T-helper 9 cell (primary cell): ENCODE measurements at places on chromosomes 11 and 22.

DNA sequence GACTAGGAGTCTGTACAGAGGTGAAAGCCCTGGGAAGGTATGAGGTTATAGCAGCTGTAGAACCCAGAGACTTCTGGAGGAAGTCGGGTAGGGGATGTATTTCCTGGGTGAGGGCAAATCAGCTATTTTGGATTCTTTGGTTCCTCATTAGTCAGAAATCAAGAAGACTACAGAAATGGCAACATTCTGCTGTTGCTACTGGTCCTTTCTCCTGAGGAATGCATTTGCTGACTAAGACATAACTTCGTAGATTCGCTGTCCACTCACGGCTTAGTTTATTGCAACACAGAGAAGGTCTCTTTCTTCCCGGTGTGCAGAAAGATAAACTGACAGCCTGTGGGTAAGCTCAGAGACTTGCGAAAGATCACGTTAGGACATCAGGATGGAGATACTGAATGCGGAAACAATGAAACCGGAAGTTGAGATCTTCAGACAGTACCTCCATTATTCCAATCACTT is 25.3 kb upstream of the SESN3 start:
- no peak for DNase-seq

- no peak for DNase-seq
Measured at GRCh38 chr22:41343300-41343699, 38.4 kb upstream of the TEF start.

DNA sequence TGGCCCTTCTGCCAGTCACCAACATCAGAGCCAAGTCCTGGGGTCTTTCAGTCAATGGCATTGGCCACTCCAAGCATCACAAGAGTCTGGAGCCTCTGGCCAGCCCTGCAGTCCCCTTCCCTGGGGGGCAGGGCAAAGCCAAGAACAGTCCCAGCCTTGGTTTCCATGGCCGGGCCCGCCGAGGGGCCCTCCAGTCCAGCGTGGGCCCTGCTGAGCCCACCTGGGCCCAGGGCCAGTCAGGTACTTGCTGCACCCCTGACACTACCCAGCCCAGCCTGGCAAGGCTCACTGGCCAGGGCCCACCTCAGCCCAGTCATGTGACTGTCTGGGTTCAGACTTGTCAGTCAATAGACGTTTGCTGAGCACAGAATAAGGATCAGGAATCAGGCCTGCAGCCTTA is 10.8 kb downstream of the TMEM258 start:
- DNase-seq = no peak

- DNase-seq = no peak
Measured at GRCh38 chr11:44306918-44307244, 3.1 kb downstream of the ALX4 start.

GRCh38 chr11:68828155-68828931 is 13.4 kb downstream of the CPT1A start:
- DNase-seq = no peak

GRCh38 chr22:43304831-43305590 is 38.2 kb downstream of the SCUBE1 start:
- DNase-seq = no peak

DNA sequence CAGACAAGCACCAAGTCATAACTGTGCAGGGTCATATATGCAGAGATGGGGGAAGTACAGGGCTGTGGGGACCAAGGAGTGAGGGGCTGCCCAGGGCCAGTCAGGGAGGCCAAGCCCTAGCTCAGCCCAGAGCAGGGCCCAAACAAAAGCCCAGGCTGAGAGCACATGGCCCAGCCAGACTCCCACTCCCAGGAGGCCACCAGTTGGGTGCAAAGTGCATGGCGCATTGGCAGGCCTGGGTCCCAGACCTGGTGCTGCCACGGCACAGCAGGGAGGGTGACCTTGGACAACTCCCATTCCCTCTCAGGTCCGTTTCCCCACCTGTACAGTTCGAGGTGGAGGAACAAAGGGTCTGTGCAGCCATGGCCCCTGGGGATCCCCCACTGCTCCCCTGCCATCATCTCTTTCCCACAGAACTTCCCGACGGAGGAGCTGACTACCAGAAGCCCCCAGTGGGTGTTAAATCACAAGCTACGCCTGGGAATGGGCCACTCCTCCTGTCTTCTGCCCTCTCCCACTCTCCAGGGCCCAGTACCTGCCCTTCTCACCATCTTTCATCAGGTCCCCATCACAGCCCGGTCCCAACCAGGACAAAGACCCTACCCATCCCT is 608 bp downstream of the NIPSNAP1 start:
- DNase-seq = no peak

GRCh38 chr22:30695351-30695851 is 727 bp downstream of the OSBP2 start:
- DNase-seq = no peak

GRCh38 chr11:8060146-8060719 is 20.8 kb upstream of the TUB start:
- DNase-seq = no peak

- DNase-seq = no peak
Measured at GRCh38 chr22:37979782-37980181, 4.6 kb downstream of the SOX10 start.
